ENCODE measurements at places on chromosomes 2 and 18.

GRCh38 chr2:160352500-160352899, 141.1 kb downstream of the RBMS1 start:
- DNase-seq, result no peak

DNA sequence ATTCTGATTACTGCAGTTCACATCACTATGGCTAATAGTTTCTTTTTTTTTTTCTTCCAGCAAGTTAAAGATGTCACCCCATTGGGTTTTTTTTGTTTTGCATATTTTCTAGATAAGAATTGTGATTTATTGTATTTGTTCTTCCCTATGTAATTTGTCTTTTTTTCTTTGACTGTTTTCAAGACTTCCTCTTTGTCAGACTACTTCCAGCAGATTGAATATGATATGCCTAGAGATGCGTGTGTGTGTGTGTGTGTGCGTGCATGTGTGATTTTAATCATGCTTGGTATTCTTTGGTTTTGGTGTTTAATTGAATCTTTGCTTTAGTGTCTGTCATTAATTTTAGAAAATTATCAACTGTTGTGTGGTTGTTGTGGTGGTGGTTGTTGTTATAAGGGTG, 166.7 kb upstream of the SLC39A10 start:
- DNase-seq, result no peak

DNA sequence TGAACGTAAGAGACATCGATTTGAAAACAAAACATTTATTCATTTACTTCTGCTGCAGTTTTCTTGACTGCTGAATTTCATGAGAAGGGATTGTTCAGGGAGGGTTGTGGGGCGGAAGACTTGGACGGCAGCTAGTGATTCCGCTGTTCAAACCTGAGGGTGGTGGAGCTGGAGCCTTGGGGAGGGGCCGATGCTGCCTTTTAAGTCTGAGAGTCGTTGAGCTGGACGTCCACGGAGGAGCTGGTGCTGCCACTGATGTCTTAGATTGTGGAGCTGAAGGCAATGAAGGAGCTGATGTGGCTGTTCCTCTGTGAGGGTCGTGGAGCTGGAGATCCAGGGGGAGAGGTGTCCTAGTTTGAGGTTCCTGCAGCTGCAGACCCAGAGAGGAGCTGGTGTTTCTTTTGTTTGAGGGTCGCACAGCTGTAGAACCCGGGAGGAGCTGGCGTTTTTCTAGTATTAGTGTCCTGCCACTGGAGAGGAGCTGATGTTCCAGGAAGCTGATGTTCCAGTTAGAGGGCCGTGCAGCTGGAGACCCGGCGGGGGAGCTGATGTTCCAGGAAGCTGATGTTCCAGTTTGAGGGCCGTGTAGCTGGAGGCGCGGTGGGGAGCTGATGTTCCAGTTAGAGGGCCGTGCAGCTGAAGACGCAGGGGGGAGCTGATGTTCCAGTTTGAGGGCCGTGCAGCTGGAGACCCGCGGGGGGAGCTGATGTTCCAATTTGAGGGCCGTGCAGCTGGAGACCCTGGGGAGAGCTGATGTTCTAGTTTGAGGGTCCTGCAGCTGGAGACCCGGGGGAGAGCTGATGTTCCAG, 150.9 kb downstream of the RTP5 start:
- DNase-seq, result no peak

- no peak for DNase-seq
Observed at GRCh38 chr2:15146960-15147359, 414.2 kb downstream of the NBAS start.

DNA sequence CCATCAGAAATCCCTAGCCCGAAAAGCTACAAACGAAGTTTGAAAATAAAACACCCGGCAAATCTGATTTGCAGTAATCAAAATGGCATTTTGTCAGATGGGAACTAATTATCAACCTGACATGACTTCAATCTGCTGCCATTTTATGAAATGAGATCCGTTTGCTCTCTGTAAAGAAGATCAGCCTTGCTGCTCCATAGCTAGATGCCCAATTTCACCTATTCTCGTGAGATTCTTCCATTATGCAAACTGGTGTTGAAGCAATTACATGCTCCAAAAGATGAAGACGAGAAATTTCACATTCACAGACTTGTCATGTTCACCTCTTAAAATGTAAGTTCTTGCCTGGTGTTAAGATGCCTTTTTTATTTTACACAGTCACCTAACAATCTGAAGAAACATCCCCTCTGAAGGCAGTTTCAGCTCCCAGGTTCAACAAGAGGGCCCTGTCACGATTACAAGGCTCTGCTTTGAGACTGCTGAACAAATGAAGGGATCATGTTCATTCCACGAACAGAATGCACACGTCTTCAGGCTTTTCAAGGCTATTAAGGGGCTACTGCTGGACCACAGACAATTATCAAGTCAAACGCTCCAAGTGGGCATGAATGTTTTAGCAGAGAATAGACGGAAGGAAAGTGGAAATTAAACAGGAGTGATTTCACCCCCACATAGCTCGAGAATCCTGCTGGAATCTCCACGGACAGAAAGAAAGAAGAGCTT, 172.6 kb upstream of the PID1 start:
- no peak for DNase-seq
